ENCODE measurements at places on chromosomes 4 and X.

- no peak for DNase-seq
Observed at GRCh38 chr4:180650273-180650672, 1592.9 kb upstream of the TENM3 start.

- DNase-seq = no peak
Observed at GRCh38 chr4:80156410-80156809, 40.9 kb upstream of the PRDM8 start.

GRCh38 chr4:128483816-128484215 is 196.2 kb upstream of the PGRMC2 start:
- DNase-seq = no peak

DNA sequence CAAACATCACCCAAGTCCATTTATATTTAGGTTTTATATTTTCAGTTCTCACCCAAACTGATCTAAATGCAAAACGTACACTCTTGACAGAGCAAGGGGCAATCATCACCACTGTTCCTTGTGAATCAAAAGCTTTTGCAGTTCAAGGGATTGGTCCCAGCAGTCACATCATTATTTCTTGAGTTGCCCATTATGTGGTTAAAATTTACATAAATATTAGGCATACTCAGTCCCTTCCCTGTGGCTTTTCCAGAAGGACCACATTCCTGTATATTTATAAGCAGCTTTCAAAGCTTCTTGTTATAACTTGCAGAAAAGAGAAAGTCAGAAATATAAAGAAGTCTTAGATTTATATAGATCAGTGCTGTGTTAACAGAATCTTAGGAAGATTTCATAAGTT is 224.4 kb downstream of the CLCN4 start:
- DNase-seq = no peak

DNA sequence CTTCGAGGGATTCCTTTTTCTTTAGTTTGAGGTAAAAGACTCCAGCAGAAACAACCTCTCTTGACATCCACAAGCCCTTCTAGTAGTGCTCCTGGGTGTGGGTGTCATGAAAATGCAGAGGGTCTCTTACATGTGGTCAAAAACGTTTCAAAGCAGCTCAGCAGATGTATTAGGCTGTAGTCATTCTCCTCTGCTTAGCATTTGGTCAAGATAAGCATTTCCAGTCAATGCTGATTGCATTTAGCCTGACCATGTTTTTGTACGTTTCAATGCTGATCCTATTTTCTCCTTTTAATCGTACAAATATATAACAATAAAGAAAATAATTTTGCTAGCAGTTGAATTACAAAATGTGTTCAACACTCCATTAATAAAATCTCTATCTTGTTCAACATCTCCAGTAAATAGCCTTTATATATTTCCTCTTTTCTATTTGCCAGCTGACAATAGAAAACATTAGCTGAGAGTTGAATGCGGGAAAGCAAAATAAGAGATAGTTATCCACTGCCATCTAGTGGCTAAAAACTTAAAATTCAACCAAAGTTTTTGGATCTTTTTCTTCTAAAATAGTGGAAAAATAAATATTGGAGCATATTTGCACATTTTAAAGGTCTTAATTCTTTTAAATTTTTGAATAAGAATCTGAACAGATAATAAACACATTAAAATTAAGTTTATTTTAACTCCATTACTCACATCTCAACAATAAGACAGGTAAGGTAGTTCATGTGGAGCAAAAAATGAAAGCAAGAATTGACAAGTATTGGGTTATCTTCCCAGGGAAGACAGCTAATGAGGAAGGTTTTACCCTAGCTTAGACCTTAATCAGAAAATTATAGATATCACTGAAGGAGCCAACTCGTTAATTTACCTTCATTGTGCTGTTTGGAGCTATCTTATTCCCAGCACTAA is 15.2 kb upstream of the PACRGL start:
- no peak for DNase-seq

DNA sequence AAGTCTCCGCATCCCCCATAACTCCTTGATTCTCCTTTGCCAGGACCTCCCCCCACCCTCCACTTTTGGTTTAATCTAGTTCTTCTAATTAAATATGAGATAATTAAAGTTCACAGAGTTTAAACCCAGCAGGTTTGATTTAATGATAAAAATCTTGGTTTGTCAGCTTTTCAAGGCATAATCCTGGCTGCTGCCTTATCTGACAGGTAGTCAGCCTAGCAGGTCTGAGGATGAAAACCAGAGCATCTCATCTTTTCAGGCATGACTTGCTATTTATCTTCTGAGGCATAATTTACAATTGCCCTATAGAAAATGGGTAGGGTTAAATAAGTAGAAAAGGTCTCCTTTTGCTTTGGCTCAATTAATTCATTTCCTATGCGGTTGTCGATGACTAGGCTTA is 591.2 kb downstream of the RPA4 start:
- DNase-seq = no peak

- DNase-seq = no peak
Observed at GRCh38 chrX:136711147-136711546, 63.2 kb downstream of the CD40LG start.

GRCh38 chrX:117711782-117712181 is 404.8 kb downstream of the KLHL13 start:
- no peak for DNase-seq

GRCh38 chrX:49071877-49072711 is 1.7 kb downstream of the PRAF2 start:
- DNase-seq = no peak

DNA sequence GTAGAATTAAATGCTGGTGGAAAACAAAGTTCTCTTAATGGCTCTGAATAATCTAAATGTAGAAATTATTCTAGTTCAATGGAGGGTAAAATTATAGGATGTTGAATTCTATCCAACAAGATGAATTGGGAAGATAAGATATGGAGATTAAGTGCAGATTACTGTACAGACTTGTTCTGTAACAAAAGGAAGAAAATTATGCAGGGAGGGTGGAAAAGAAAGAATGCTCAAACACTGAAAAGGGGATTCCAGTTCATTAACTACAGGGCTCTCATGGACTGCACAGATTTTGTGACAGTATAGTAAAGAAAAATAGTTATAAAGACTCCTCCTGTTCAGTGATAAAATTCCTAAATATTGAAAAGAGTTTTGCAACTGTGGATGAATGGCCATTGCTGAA is 1794.0 kb upstream of the PCDH7 start:
- DNase-seq = no peak

GRCh38 chr4:77183777-77184420 is 26.9 kb downstream of the CCNG2 start:
- no peak for DNase-seq

Measured in stimulated activated CD4-positive, alpha-beta T cell treated with anti-CD3 and anti-CD28 coated beads, Interleukin-15, amount 100 ng/mL, for 1 hour (primary cell).